ENCODE measurements at places on chromosomes 3 and 15. TPM values are rescaled to one million over a fixed set of nuclear protein-coding genes. Genes with fewer than 3 reads are reported as not detected.

DNA sequence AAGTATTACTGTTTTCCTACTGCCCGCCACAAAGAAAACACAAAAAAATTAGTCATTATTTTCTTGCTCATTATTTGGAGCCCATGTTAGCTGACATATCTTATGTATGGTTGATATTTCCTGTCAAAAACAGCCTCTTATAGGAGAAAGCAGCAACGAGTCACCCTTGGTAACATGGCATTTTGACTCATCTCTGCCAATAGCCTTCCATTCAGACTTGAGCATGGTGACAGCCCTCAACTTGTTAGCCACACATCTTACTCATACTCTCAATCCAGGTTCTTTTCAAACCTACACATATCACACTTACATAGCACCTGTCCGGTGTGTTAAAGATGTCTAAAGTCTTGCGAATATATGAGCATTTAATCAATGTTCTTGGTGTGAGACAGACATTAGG lies 109.4 kb upstream of the SAMMSON start:
- no peak for DNase-seq

- no peak for DNase-seq
Measured at GRCh38 chr3:83890039-83890762, 1068.6 kb upstream of the CADM2 start.

DNA sequence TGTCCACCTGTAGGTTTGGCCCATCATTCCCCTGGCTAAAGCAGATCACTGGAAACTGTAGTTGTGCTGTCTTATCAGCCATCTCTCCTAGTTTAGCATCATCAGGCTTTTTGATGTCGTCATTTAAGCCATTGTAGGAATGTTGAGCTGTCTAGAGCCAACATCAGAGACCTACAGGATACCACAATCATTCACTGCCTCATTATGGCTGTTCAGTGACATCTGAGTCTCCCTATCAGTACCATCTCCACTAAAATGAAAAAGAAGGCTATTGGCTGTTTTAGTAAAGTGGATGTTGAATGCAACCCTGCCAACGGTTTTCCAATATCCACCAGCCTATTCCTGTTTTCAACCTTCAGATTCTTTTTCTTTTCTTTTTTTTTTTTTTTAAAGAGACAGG lies 29.2 kb downstream of the RLBP1 start:
- no peak for DNase-seq

- DNase-seq, result no peak
Measured at GRCh38 chr3:128321418-128321817, 145.3 kb downstream of the DNAJB8 start.

DNA sequence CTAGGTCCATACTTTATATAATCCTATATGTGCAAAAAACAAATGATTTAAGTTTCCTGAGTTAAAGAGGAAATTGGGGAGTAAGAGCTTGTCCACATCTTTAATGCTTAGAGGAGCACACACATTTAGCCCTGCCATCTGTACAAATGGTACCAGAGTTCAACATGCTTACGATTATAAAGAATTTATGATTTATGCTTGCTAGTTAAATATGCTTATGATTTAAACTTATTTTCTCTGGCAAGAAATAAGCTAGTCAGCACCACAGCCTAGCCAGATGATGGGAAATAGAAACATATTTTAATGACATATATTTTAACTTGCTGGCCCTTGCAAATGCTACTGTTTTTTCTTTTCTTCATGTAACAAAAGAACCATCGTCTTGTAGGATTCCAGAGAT lies 48.3 kb downstream of the EIF4E3 start:
- DNase-seq, result no peak

- DNase-seq, result no peak
Measured at GRCh38 chr3:184042617-184043016, 10.2 kb upstream of the HTR3C start.

DNA sequence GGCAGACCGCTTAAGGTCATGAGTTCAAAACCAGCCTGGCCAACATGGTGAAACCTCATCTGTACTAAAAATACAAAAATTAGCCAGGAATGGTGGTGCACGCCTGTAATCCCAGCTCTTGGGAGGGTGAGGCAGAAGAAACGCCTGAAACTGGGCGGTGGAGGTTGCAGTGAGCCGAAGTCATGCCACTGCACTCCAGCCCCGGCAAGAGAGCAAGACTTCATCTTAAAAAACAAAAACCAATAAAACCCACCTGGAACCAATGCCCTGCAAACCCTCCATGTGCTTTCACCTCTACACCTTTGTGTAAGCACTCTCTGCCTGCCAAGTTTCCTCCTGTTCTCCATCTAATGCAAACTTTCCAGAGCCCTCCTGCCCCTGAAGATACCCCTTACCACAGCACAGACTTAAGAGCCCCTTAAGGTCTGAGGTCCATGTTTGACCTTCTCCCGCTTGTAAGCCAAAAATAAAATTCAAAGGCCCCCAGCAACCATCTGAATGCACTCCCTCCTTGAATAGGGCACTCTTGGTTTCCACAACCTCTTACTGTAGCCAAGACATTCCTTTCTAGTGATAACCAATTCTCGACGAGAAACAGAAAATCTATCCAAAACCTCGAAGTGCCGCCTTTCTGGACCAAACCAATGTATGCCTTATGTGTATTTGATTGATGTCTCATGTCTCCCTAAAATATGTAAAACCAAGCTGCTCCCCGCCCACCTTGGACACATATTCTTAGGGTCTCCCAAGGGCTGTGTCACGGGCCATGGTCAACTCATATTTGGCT lies 3.0 kb downstream of the RPL32 start:
- no peak for DNase-seq

DNA sequence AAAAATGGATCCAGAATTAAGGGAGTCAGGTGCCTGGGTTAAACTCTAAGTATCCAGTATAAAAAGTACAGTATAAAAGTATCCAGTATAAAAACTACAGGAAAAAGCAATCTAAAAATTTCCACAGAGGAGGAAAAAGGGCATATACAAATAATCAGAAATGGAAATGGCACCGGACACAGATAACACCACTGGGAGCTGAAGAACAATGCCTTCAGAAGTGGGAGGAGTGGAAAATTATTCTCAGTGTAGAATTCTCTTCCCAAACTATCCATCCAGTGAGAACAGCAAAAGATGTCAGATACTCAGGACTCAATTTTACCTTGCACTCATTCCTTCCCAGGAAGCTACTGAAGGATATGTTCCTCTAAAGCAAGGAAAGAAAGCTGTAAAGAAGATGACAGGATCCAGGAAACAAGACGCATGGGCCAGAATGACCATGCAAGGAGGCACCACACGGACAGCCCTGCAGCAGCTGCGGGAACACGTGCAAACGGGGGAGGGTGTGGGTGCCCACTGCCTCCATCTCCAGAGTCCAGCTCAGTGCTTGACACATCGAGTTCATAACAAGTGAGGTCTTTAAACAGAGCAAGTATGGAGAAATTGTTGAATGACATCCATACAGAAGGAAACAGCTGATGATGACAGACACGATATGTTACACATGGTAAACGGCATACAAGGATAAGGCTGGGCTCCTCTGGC lies 68.5 kb downstream of the CHSY1 start:
- no peak for DNase-seq

GRCh38 chr15:55031727-55032126 lies 165.0 kb downstream of the RSL24D1 start:
- DNase-seq, result no peak

DNA sequence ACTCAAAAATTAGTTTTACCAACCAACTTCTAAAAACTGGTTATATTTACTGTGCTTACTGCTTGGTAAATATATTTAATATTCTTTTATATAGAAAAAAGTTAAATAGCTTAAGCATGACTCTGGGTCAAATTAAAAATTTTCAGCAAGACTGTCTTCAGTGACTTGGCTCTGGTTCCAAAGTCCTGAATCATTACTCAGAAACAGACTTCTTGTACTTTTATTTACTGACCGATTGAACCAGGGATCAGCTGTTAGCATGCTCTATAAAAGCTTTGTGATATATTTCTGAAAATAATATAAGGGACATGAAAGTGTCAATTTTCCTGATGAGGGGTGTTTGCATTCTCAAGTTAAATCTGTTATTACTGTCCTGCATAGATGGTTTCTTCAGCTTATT lies 164.3 kb downstream of the MCTP2 start:
- DNase-seq, result no peak

GRCh38 chr3:170062769-170063168 lies 25.0 kb downstream of the GPR160 start:
- no peak for DNase-seq

The MYLK gene
- total RNA-seq, result 4.3 TPM

The SNTN gene
- total RNA-seq, result not detected

The MAGEL2 gene
- 27.1 TPM for total RNA-seq

The TIGIT gene
- not detected for total RNA-seq

The UROC1 gene
- total RNA-seq, result not detected

The SLC22A13 gene
- 1.5 TPM for total RNA-seq

The IL16 gene
- total RNA-seq, result 0.27 TPM

The TIMP4 gene
- total RNA-seq, result not detected
